Stimulated activated CD4-positive, alpha-beta T cell treated with anti-CD3 and anti-CD28 coated beads, TNF-alpha, amount 100 ng/mL, for 1 hour (primary cell): ENCODE measurements at places on chromosomes 2 and 18.

DNA sequence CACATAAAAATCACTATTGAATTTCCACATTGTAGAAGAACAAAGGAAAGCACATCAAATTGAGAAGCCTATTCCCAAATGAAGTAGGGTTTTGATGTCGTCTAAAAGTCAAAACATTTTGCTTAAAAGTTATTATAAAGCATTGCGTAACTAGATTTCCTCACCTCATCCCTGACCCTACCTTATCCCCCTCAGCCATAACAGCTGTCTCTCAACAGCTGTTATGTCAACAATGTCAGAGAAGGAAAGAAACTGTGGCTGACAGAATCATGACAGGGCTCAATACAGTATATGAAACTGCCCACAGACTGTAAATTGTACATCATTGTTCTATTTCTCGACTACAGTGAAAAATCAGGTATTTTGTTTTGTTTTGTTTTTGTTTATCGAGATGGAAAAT, 63.0 kb upstream of the ACVR1C start:
- DNase-seq = no peak

DNA sequence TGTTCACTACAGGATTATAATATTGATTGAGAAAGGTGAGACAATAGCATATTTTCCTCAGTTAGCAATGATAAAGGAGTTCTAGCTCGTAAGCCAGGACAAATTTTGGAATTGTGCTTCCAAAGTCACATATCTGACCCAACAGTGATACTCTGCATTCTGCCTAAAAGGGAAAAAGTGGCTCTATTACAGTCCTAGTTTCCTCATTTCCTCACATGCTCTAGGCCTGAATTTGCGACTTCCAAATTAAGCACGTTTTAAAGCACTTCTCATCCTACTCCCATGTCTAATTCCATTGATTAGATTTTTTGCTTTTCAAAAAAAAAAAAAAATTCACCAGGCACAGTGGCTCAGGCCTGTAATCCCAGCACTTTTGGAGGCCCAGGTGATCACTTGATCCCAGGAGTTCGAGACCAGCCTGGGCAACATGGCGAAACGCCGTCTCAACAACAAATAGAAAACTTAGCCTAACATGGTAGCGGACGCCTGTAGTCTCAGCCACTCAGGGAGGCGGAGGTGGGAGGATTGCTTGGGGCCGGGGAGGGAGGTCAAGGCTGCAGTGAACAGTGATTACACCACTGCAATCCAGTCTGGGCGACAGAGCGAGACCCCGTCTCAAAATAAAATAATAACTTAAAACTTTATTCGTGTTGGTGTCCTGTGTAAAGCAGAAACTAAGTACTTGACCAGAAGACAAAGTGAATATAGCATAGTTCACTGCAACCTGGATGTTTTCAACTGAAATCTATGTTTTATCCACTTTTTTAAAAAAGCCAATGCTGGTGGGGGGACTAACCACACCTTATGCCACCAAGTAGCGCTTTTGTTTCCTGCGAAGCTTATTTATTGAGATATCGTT, 1.5 kb downstream of the ESCO1 start:
- no peak for DNase-seq

DNA sequence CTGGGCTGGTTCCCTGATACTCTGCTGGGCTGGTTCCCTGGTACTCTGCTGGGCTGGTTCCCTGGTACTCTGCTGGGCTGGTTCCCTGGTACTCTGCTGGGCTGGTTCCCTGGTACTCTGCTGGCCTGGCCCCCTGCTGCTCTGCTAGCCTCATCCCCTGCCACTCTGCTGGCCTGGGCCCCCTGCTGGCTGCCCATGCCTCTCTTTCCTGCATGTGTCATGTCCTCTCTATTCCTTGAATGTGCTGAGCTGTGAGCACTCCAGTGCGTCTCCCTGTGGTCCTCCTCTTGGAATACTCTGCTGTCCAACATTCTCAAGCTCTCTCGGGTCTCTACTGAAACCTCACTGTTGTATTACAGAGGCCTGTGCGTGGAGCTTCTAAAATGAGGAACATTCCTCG, 216.3 kb downstream of the RNF144A start:
- DNase-seq = no peak

DNA sequence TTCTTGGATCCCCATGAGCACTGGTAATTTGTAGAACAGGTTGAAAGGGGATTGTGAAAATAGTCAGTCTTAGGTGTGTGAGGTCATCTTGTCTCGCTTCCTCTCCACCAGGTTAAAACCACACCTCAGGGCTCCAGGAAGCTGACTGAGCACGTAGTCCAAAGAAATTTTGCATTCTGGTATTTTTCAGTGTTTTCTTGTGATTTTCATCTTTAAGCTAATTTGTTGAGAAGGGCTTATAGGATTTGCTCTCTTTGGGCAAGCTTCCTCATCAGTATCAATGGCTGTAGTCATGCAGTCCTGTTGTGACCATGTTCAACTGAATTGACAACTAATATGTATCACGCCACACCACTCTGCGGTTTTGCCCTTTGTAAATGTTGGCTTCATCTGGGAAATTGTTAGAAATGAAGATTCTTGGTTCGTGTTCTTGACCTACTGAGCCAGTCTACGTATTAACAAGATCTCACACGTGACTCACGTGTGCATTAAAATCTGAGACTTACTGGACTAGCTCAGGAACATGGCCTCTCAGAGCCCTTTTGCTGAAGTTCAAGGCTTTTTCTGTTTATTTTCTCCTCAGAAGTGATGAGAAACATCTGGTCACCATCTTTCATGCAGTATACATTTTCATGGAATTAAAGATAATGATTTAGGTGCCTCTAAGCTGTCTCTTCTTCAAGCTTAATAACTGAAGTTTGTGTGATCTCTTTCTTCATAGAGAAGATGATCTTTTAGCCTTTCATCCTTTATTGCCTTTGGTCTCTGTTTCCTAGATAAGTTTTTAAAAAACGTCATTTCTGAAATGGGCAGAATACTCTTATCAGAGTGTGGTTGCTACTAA, 32.8 kb downstream of the FMNL2 start:
- no peak for DNase-seq

DNA sequence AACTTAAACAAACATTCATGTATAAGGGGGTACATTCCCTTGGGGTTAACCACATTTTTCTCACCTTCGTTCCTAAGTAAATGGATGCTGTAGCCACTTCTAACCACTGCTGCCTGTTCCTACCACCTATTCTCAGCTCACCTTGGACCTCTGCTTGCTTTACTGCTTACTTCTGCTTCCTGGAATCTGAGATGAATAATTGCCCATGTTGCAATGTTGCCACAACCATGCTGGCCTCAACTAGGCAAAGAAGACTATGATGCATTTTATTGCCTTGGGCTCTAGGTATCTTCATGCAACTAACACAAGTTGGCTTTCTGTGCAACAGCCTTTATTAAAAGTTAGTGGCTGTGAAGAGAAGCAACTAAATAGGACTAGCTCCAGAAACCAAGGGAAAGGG, 106.3 kb upstream of the TCF4 start:
- DNase-seq = no peak
